ENCODE measurements at places on chromosomes 7 and 10.
A peak's percentile ranks its signal among the peaks of the same experiment; 100 is the strongest.

DNA sequence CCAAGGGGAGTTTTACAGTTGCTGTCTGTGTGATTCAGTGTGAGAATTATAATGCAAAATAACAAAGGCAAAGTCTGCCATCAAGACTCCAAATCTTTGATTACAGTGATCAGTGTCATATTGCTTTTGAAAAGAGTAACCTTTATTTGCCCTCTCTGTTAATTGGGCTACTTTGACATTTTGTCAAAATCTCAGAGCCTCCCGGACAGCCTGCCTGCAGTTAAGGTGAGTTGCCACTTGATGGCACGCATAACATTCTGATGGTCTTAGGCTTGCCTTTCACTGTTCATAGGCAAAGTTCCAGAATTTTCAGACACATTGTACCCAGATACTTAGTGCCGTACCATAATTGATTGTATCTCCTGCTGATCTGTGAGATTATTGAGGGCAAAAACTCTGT is 253.5 kb downstream of the ABCA13 start:
- DNase-seq, result no peak

GRCh38 chr7:7424151-7424873 is 111.4 kb downstream of the COL28A1 start:
- DNase-seq, result peak; percentile 48

DNA sequence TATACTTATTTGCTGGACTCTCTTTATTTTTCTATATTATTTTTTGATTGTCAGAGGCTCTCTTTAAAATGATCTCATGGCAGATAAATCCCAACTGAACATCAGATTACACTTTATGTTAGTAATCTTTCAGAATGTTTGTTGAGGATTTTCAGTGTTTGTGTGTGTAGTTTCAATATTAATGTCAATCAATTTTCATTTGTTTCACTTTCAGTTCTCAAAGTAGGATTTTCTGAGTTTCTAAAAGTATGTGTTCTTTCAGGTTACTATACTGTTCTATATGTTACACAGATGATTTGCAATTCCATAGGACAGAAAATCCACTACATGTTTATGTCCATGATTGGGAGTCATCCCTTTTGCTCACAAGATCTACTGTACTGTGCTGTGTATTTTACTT is 311.9 kb upstream of the POT1 start:
- DNase-seq, result no peak

DNA sequence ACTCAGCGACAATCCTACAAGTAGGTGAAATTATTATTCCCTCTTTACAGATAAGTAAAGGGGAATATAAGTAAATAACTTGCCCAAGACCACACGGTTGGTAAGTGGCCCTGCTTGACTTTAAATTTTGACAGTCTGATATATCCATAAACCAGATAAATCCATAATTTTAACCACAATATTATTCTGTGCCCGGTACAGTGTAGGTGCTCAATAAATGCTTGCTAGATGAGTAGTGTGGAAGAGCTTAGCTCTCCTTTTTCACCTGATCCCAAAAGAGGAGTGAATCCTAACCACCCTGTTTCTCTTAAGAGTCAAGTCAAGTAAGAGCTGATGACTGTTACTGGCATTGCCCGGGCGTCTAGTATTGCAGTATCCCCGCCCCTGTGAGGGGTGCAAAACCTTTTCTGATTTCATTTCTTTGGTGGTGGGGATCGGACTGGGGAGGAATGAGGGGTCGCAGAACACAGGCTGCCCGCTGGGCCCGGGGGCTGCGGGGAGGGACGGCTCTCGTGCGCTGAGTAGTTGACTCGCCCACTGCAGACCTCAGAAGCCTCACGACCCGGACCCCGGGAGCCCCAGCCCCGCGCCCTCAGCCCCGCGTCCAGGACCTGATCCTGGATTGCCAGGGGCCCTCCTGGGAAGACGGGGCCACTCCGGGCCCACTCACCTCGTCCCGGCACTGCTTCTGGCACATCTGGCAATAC is 490 bp downstream of the KIN start:
- no peak for DNase-seq

DNA sequence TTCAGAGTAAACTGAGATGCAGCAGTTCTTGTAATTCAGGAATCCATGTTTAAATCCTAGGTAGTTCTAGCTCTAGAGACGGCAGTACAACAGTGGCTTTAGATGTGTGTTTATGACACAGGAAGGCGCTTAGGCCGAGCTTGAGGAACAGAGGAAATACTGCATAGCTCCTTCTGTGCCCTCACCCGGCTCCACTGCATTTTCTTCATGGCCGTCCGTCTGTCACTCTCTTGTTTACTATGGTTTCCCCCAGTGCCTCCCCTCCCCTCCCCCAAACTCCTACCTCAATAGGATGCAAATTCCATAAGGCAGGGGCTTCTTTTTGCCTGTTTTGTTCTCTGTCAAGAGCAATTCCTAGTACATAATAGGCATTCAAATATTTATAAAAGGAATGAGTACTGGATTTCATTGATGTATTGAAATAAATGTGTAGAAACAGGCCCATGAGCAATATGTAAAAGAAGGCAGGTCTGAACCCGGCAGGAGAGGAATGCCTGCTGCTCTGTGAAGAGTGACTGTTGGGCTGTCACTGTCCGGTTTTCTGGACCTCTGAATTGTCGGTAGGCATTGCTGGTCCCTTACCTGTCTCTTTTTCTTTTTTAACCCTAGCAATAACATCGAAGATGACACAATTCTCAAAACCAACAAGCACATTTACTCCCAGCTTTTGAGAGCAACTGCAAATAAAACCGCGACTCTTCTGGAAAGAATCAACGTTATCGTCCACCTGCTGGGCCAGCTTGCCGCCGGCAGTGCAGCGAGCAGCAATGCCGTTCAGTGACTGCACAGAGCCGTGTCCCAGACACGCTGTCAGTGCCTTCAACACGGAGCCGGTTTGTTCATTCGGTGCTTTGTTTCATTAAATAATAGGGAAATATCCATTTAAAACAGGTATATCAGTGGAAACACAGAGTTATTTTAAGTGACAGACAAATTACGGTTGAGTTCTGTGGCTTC is 12.7 kb downstream of the MMP21 start:
- no peak for DNase-seq

GRCh38 chr7:18013936-18014335 is 13.7 kb downstream of the PRPS1L1 start:
- DNase-seq, result no peak

- DNase-seq, result no peak
Measured at GRCh38 chr10:48490946-48491345, 113.9 kb downstream of the ARHGAP22 start.

DNA sequence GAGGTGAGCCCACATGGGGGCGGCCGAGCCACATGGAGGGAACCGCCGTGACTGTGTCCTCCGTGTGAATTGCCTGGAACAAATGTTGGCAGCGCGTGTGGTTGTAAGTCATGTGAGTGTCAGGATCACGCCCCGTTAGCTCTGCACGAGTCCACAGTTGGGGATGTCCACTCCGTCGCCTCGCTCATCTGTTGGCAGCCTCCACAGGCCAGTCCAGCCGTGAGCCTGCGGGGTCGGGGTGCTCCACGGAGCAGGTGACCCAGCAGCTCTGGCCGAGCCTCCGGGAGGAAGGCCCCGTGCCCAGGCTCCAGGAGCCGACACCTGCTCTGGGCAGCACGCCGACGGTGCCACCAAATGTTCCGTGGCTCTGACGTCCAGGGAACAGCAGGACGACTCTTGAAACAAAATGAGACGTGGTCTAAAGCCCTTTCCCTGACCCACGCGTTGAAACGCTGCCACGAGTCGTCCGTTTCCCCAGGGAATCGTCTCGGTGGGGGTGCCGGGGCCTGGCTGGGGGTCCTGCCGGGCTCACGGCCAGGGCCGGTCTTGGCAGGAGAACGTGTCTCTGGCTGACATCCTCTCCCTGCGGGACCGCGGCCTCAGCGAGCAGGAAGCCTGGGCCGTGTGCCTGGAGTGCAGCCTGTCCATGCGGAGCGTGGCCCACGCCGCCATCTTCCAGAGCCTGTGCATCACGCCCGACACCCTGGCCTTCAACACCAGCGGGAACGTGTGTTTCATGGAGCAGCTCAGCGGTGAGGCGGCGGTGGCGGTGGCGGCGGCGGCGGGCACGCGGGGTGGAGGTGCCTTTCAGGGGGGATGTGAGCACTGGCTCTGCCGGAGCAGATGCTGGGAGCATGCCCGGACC is 7.0 kb downstream of the KNDC1 start:
- no peak for DNase-seq

DNA sequence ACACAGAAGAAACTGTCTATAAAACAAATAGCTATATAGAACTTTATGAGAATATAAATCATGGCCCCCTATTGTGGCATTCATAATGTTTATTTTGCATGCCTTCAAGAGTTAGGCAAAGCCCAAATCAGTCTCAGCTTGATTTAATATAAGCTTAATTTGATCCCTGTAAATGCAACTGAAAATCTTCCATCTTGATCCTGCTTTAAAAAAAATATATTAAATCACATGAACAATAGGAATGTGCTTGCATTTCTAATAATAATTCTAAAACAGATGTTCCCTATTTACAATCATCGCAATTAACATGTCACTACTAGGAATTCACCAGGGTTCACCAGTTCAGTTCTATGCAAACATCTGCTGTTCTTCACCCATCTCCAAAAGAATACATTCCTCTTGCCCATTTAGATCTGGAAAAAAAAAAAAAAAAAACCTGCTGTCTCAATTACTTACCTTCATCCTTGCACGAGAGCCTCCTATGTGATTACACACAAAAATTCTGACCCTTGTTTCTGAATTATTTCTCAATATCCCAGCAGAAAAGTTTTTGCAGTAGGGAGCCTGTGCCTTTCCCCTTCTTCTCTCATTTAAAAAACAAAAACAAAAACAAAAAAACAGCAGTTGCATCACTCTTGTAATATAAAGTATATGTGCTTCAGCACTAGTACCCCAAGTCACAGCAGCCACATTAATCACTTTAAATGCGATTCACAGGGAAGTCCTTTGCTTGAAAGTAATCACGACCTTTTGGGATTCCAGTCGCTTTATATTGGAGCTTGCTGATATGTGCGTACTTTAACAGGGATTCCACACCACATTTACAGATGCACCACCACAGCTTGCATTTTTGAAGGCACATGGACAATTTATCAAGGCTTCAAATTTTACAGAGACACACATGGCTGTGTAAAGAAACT is 194.8 kb upstream of the KMT2E start:
- DNase-seq, result no peak

- DNase-seq, result no peak
Measured at GRCh38 chr10:83233691-83234090, 905.6 kb upstream of the GHITM start.

GRCh38 chr7:94442639-94443038 is 47.9 kb downstream of the COL1A2 start:
- DNase-seq, result no peak

DNA sequence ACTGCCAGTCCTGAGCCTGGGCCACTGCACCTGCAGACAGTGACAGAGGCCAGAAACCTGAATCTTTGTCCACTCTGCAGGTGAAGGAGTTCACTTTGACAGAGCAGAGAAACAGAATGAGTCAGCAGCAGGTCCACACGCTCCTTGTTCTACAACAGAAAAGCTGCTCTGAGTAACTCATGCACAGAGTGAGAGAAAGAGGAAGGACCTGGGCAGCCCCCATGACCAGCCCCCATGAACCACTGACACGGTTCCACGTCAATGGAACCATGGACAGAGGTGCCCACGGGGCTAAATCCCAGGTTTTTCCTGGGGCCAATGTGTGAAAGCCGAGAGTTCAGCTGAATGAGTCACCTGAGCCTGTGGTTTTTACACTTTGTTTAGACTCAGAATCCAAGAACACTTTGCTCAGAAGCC is 40.8 kb upstream of the CTBP2 start:
- no peak for DNase-seq

DNA sequence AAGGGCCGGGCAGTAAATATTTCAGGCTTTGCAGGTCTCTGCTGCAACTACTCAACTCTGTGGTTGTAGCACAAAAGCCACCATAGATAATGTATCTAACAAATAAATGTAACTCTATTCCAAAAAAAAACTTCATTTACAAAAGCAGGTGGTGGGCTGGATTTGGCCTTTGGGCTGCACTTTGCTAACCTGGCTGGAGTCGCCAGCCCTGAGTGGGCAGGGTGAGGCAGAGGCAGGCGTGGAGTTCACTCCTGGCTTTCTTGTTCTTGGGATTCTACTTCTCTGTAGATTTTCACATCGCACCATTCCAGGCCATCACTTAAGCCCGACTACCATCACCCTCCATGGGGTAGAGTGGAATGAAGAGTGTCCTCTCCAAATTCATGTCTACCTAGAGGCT is 367.6 kb upstream of the MGMT start:
- no peak for DNase-seq

GRCh38 chr10:60644436-60645130 is 133.7 kb upstream of the CDK1 start:
- DNase-seq, result peak; percentile 2

GRCh38 chr7:79668292-79668691 is 214.8 kb upstream of the MAGI2 start:
- no peak for DNase-seq

DNA sequence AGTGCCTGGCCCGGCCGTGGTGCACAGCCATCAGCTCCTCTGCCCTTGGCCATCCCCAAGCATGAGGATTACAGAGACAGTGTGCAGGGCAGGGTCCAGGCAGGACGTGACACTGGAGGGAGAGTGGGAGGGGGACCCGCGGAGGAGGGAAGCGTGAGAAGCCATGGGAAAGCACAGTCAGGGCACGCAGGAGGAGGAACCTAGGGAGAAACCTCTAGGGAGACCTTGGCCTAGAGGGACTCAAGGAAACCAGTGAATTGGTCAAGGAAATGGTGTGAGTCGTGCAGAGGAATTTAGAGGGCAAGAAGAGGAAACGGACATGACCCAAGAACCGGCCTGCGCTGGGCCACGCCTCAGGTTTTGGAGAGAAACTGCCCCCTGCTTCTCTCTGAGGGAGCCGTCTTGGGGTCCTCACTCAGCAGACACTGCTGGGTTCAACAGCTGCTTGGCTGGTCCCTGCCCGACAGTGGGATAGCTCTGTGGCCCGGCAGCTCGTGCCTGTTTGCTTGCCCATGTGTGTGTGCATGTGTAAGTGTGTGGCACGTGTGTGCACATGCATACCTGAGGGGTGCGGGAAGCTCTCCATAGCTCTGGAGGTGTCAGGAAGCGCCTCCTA is 3.2 kb downstream of the OPN4 start:
- no peak for DNase-seq

- no peak for DNase-seq
Measured at GRCh38 chr10:88913788-88914187, 33.7 kb downstream of the STAMBPL1 start.

- no peak for DNase-seq
Measured at GRCh38 chr7:105773030-105773460, 103.4 kb downstream of the ATXN7L1 start.

- DNase-seq, result no peak
Measured at GRCh38 chr7:74302745-74303221, 13.6 kb downstream of the CLIP2 start.

- no peak for DNase-seq
Measured at GRCh38 chr7:81688622-81689411, 81.0 kb downstream of the HGF start.

- DNase-seq, result no peak
Measured at GRCh38 chr10:91349381-91349780, 60.8 kb upstream of the HECTD2 start.
